Stimulated activated CD8-positive, alpha-beta memory T cell treated with anti-CD3 and anti-CD28 coated beads, Interleukin-7, amount 100 ng/mL, for 1 hour (primary cell): ENCODE measurements at places on chromosomes 7 and 10.

DNA sequence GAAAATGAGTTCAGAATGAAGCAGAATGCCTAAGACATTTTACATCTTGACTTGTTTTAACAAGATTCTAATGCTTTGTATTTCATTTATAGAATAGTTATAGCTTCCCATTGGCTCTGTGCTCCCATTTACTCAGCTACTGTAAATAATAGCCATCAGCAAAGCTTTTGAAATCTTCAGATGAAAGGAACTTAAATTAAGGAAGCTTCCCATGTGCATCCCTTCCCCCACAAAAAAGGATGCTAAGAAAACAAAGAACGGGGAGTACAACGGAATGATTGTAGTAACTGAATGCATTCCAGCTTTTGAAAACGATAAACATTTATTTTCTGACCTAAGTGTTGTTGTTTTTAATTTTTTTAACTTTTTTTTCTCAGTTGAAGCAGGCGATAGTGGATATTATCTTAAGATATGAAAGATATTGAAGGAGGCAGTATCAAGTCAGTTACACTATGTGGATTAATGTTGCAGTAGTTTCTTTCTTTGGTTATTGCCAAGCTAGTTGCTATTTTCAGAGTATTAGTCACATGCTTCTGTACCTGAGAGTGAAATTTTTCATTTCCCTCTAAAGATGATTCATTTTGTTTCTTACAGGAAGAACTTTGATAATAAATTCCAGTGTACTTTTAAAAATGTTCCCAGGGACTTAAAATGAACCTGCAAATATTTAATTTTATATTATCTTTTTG lies 129.2 kb downstream of the KCND2 start:
- no peak for DNase-seq

- DNase-seq = no peak
Observed at GRCh38 chr10:3992382-3993178, 207.6 kb upstream of the KLF6 start.

GRCh38 chr7:152523916-152524315 lies 88.1 kb upstream of the KMT2C start:
- no peak for DNase-seq

DNA sequence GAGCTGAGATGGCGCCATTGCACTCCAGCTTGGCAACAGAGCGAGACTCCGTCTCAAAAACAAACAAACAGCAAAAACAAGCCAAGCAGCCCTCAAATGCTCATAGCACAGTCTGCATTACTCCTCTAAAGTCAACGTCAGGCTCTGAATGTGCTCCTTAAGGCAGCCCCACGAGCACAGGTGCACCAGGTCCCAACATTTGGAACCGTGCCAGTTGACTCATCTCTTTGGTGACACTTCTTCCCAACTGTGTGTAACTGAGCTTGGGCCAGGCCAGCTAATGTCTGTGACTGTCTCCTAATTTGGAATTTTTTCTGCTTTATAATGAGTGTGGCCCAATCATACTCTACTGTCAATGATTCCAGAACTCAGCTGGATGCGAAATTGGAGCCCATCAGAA lies 66.3 kb upstream of the EFCAB10 start:
- DNase-seq = no peak

DNA sequence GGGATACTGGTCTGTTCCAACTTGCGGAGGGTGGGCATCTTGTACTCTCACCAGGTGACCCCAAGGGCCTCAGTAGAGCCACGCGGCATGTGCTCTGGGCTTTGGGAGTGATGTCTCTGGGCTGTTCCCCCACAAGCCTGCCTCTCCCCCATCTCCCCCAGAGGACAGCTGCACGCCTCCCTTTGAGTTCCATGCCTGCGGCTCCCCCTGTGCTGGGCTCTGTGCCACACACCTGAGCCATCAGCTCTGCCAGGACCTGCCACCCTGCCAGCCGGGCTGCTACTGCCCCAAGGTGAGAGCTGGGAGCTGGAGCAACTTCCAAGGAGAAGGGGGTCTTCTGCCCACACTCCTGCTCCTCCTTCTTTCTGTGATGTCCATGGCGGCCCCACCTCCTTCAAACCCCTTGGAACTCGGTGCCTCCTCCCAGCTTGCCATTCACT lies 15.0 kb upstream of the ZNF862 start:
- DNase-seq = no peak

GRCh38 chr10:130337696-130338635 lies 201.8 kb downstream of the GLRX3 start:
- no peak for DNase-seq

DNA sequence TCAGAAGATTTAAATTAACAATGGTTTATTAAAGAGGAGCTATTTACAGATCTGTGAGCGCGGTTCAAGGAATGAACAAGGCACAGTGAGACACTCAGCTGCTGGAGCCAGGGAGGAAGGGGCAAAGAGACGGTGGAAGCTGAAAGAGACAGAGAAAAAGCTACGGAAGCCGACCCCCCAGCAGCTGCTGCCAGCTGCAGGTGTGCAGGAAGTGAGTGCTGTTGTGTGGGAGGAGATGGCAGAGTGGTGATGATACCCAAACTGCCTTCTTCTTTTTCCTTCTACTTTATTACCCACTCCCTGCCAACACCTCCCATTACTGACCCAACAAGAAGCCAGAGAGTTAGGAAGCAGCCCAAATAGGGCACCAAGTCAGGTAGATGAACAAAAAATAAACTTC lies 41.9 kb upstream of the MBL2 start:
- DNase-seq = no peak

DNA sequence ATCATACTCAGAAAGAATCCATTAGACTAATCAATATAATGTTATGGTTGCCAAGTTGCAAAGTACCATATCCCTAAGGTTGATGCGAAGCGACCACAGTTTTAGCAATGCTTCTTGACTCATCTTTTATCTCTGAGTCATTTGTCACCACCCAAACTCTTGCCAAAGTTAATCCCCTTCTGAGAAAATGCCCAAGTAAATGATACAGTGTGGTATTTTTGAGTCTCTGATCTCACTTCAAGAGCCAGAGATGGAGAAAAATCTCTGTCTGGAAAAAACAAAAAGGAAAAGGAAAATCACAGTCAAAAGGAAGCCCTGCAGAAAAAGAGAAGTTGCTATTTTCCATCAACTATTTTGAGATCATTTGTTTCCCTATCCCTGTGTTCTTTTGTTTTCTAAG lies 26.7 kb upstream of the OTUD1 start:
- DNase-seq = no peak

DNA sequence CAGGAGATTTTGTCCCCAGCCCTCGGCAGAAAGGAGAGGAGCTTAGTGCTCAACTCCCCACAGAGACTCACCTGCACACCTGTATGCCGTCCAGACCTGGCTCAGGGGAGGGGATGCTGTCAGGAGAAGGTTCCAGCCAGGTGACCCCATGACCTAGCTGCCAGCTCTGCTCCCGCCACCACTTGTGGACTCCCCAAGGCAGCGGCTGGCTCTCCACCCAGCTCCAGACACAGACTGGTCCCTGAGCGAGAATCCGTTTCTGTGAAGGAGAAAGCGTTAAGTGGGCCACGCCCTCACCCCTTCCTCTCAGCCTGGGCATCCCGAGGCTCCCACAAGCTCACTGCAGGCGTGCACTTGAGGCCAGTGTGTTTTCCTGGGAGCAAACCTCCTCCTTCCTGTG lies 76.4 kb downstream of the RGS10 start:
- no peak for DNase-seq

- DNase-seq = no peak
Observed at GRCh38 chr10:72503241-72503640, 122.6 kb downstream of the MICU1 start.

DNA sequence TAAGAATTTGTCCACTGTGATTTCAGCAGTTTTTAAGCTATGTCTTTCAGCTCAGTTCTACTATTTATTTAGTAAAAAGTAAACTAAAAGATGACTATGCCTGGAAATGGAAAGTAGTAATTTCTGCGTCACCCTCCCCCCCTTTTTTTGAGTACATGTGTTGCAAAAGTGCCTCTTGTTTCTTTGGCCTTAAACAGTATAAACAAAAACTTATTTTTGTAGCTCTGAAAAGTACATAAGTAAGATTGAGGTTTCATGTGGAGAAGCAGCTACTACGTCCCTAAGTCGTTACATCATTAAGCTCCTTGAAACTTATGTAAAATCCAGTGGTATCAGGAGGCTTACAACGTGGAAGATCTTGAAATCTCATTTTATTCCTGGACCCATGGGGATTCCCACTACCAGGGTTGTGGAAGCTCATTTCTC lies 46.3 kb upstream of the HBP1 start:
- DNase-seq = no peak

GRCh38 chr7:47471831-47472230 lies 110.1 kb downstream of the TNS3 start:
- no peak for DNase-seq

DNA sequence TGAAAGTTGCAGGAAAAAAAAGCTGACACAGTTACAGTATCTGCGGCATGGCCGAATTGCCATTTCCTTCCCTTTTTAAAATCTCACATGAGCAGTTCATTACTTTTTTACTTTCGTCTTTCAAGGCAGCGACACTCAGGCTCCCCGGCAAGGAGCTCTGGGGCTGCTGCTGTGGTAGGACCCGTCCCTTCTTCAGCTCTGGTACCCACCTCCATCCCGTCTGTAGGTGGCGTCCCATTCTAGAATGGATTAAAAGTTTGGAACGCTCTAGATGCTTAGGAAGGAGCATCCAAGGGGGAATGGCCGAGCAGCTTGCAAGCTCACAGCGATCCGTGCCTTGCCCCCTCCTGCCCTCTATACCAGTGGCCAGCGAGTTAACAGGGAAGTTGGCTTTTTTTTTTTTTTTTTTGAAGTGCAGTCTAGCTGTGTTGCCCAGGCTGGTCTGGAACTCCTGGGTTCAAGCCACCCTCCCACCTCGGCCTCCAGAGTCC lies 22.8 kb upstream of the TTYH3 start:
- no peak for DNase-seq

DNA sequence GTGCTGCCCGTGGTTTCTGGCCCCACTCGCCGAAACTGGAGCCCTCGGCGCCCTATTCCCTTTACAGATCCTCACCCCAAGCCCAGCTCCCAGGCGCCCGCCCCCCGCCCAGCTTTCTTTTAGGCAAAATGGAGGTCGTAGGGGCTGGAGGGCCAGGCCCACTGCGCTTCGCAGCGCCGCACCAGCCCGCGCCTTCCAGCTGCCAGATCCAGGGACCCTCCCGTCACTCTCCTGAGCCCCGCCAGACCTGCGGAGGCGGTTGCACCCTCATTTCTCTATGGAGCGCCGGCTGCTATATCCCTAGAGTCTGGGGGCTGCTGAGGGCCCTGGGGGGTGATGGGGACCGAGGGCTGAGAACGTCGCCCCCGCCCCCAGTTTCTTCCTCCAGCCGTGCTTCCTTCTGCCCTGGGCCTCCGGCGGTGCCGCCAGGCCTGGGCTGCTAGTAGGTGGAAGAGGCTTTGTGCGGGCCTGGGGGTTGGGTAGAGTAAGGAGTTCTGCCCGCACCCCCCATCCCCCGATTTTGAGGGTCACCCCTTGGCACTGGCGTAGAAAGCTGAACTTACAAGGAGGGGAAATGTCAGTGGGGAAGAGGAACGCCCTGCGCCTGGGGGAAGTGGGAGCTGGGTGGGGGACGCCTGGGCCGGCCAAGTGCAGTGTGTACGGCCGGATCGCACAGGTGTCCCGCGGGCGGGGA lies 1.0 kb downstream of the GNB2 start:
- DNase-seq = no peak

DNA sequence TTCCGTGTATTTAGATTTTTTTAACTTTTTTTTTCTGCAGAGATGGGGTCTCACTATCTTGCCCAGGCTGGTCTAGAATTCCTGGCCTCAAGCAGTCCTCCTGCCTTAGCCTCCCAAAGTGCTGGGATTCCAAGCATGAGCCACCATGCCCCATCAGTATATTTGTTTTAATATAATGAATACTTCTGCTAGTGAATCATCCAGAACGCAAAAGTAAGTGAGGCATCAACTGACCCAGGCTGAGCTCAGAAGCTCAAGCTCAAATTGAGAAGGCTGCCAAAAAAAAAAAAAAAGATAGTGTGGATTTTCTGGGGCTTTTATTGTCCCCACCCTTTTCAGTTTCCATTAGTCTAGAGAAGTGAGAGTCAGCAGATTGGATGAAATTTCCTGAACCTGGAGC lies 39.0 kb upstream of the TECTB start:
- DNase-seq = no peak
